GM12878 (cell line): ENCODE measurements at places on chromosomes 2 and 18.

DNA sequence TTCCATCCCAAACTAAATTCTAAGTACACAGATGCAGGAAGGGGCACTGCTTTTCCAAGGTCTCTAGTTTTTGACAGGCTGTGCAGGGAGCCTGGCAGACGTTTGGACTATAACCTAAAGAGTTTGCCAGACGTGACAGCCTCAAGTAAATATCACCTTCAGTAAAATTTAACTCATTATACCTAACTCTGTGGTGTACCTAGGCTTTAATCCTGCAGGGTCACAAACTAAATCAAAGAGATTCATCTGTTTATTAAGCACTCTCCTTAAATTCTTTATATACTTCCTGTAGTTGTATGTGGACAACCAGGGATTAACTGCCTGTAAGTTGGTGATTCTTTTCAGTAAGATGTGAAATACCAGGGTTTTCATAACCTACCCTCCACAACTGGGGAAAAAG lies 92.9 kb downstream of the ACVR1 start:
- no peak for DNase-seq

DNA sequence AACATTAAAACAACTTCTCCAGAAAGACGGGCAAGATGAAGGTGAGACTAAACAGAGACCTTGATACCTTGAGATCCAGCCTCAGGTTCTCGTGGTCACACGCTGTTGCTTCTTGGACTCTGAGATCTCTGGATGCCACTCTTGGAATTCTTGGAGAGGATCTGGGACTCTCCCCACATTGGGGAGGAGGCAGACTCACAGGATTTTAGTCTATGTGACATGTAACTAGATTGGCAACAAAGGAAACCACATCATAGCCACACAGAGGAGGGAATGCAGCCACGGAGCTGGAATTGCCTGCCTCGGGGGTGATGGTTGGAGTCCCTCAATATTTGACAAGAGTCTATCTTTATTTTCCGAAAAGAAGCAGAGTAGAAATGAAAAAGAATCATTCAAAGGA lies 78.8 kb upstream of the IGFBP5 start:
- no peak for DNase-seq

- no peak for DNase-seq
Observed at GRCh38 chr2:230939691-230940470, 14.8 kb upstream of the GPR55 start.

DNA sequence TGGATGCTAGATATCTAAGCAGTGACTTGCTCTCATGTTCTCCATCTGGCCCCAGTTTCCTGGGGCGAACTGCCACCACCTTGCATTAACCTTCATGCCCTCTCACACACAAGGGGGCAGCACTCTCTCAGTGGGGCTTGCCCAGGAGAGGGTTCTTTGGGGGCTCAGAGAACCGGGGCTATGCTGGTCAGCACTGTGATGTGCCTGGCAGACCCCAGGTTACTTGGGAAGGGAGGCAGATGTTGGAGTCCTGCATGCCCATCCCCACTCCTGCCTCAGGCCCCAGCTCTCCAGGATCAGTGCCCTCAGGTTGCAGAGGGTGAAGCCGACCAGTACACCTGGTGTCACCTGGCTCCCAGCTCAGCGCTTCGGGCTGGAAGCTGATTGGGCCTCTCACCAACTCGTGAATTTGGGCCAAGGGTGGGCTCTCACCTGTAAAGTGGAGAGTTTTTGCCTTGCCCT lies 396.2 kb upstream of the HS6ST1 start:
- DNase-seq: no peak
